ENCODE measurements at places on chromosomes 7 and 10.
A peak's percentile ranks its signal among the peaks of the same experiment; 100 is the strongest.

DNA sequence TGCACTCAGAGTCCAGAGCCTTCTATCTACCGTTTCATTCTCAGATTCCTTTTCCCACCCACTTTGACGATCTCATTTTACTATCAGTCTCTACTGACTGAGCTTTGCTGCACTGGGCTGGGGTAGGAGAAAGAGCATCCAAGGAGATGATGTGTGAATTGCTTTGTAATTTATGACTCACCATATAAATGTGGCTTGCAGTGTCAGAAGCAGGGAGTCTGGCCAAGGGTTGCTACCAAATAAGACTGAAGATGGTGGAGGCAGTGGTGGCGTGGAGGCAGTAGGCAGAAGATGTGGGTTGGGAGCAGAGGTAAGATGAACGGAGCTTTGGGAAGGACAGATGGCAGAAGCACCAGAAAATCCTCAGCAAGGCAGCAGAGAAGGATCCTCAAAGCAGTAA, 73.3 kb upstream of the AGK start:
- DNase-seq, result no peak

GRCh38 chr7:15602236-15602635, 40.4 kb upstream of the AGMO start:
- DNase-seq, result no peak

DNA sequence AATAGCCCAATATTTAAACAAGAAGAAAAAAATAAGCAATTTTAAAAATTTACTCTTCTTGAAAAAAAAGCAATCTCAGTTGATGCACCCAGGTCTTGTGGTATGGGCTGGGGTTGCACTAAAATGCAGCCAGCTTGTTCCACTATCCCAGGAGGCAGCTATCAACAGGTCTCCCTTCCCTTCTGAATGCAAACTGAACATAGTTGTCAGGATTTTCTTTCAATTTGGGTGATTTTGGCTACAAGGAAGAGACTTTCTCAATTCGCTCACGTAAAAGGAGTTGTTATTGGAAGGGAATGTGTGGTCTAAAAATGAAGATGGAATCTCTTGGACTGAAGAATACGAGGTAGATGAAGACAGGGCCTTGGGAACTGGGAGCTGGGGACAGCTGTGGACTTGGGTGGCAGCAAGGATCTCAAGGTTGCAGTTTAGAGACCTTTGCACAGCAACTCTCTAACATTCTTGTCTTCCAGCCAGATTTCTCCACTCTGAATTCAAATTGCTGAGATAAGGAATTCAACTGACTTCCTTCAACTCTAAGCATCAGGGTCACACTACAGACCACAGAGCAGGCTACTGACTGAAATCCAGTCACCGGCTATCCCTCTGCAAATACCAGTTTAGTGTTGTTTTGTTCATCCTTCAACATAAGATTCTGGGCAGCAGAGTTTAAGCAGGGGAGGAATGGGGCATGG, 3.1 kb upstream of the TMEM26 start:
- DNase-seq, result no peak

DNA sequence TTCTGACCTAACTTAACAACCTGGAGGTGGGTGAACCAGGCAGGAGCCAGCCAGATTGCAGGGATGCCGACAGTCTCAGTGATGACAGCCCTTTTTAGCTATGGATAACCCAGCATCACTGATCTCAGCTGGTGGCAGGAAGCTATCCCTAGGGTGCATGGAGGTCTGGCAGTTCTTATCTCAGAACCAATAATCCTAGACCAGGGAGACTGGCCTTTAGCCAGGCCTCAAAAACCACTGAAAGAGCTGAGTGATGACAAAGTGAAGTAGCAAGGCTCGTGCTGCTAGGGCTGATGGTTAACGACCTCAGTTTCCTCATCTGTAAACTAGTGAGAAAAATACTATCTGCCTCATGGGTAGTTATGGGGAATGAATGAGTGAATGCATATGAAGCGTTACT, 112.5 kb downstream of the RALA start:
- peak; percentile 77 for DNase-seq

GRCh38 chr10:88489107-88489506, 94.0 kb downstream of the RNLS start:
- no peak for DNase-seq

- DNase-seq, result no peak
Observed at GRCh38 chr7:1698201-1698600, 28.1 kb downstream of the ELFN1 start.

GRCh38 chr10:51709324-51709972, 10.1 kb upstream of the CSTF2T start:
- DNase-seq, result no peak

GRCh38 chr10:34191406-34191805, 623.7 kb downstream of the PARD3 start:
- DNase-seq, result no peak

GRCh38 chr10:22998091-22998490, 70.2 kb downstream of the ARMC3 start:
- DNase-seq, result no peak

DNA sequence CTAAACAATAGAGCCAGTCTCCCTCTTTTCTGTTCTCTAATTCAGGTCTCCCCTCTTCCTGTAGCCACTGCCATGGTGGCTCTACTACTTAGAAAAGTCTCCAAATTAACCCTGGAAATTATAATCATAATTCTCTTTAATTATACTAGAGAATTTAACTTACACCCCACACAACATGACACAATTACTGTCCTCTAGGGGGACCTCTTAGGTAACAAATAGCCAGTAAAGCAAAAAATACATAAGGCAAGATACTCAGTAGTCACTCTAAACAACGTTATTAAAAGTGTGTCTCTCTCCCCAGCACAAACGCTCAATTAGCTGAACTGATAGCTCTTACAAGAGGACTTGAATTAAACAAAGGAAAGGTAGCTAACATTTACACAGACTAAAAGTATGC, 44.3 kb upstream of the ZNF107 start:
- DNase-seq, result no peak

DNA sequence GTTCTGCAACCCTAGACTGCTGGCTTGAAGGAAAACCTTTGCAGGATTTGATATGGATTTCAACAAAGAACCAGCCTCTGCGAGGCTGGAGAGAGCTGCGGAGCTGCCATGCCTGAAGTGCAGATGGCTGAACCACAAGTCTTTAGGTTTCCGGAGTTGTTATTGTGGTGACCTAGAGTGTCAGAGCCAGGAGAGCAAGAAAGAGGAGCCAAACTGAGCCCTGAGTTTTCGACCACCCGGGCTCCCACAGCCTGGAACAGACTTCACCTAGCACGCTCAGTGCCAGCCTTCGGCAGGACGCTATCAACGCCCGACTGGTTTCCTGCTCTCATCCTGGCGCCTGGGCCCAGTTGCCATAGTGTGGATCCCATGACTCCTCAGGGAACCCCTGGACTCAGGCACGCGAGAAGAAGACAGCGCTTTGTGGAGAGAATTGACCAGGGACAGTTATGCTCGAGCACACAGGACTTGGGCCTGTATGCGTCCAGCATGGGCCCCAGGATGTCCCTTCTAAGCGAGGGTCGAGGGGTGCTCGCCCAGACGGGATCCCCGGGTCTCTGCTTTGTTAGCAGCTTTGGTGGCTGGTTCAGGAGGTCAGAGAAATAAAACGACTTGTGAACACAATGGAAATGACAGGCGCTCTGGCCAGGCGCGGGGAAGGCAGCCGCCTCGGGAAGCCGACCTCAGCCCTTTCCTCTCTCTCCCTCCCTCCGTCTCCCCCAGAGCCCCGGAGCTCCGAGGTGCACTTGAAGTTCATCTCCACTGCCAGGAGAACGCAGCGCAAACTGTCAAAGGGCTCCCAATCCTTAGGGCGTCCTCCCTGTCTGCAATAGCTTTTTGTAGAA, 1.8 kb upstream of the GAD2 start:
- no peak for DNase-seq

DNA sequence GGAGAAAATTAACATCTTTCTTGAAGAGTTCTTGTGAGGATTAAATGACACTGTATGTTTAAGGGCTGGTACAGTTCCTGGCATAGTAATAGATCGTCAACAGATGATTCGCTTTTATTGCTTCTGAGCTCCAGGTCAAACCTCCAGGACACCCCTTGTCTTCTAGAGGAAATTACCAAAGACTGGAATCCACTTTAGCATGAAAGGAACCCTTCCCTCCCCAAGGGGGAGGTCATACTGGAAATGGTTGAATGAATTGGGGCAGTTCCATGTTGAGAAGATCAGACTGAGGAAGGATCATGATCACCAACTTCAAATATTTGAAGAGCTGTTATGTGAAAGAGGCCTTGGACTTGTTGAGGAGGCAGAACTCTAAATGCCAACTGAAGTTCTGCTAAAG, 8.9 kb downstream of the NFE2L3 start:
- DNase-seq, result no peak
